Calu3 (cell line): ENCODE measurements at places on chromosomes 12 and 14. TPM values are rescaled to one million over a fixed set of nuclear protein-coding genes. Genes with fewer than 3 reads are reported as not detected.

KRT2 gene
- not detected in 2 replicates for total RNA-seq

FAM90A1 gene
- 0.50 and 0.61 TPM in 2 replicates for total RNA-seq

NAB2 gene
- total RNA-seq, result 21.3 and 25.6 TPM in 2 replicates

CLEC4A gene
- total RNA-seq, result 0.47 TPM in 1 of 2 replicates, not detected in the other

CMA1 gene
- total RNA-seq, result not detected in 2 replicates

NGB gene
- not detected in 2 replicates for total RNA-seq

SLC8A3 gene
- not detected in 2 replicates for total RNA-seq

RASAL1 gene
- total RNA-seq, result 59.7 and 85.9 TPM in 2 replicates

GRCh38 chr14:50047274-50047676 is 69.1 kb downstream of the VCPKMT start:
- peak; percentile 52 for DNase-seq
- H3K4me3 ChIP-seq, result no peak overlapping the region

- H3K27me3 ChIP-seq, result peaks cover 15% of the 10 kb centered on the region
- no peak for DNase-seq
- H3K36me3 ChIP-seq, result no peaks in the 10 kb centered on the region
- no peak overlapping the region for H3K27ac ChIP-seq
- H3K4me3 ChIP-seq, result no peak overlapping the region
- peaks cover 4% of the 10 kb centered on the region for H3K4me1 ChIP-seq
These were observed 8.7 kb upstream of the METAP2 start for GRCh38 chr12:95465275-95465674.

DNA sequence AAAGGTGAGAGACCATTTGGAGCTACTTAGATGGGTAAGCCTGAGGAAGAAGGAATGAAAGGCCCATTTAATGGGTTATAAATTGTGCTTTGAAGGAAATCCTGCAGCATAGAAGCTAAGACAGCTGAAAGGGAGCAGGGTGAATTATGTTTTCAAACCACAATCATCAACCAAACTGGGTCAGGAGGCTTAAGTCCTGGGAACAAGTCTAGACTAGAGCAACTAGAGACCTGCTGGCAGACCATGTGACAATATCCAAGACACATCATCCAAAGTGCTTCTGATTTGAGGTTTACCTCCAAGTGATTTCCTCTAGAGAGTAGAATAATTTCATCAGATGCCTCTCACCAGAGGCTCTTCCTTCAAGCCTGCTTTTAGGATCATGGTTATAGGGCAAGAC is 53.7 kb downstream of the MAP3K9 start:
- H3K27me3 ChIP-seq, result no peaks in the 10 kb centered on the region
- H3K4me3 ChIP-seq, result no peak overlapping the region
- no peak overlapping the region for H3K27ac ChIP-seq
- DNase-seq, result no peak
- peaks cover 42% of the 10 kb centered on the region for H3K4me1 ChIP-seq

GRCh38 chr12:74847169-74847568 is 309.5 kb downstream of the ATXN7L3B start:
- H3K4me1 ChIP-seq, result peaks cover 42% of the 10 kb centered on the region
- H3K27ac ChIP-seq, result peak overlapping the region; percentile 84
- H3K36me3 ChIP-seq, result no peaks in the 10 kb centered on the region
- peak overlapping the region; percentile 69 for H3K4me3 ChIP-seq
- H3K27me3 ChIP-seq, result no peaks in the 10 kb centered on the region
